CD4-positive, alpha-beta T cell treated with Interleukin-12 subunit alpha and Interleukin-12 subunit beta, for 1 hour (primary cell): ENCODE measurements at places on chromosomes 6 and 20.
A peak's percentile ranks its signal among the peaks of the same experiment; 100 is the strongest.

GRCh38 chr20:7977709-7978108 is 37.5 kb upstream of the HAO1 start:
- DNase-seq = no peak

- DNase-seq = no peak
These were observed 150.3 kb downstream of the TMEM242 start for GRCh38 chr6:157172830-157173536.

DNA sequence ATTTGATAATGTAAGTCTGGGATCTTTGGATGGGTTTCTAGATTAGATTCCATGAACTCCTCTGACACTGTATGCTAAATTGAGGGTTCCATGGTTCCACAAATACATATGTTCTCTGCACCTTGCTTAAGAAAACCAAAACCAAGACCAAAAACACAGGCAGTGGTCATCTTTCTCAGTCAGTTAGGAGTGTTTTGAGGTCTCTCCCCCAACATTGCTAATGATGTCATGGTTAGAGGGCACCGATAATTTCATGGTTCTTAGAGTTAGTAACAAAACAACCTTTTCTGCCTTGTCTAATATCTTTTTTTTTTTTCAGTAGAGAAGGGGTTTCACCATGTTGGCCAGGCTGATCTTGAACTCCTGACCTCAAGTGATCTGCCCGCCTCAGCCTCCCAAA is 44.5 kb downstream of the ARID1B start:
- DNase-seq = no peak

- no peak for DNase-seq
These were observed 82.8 kb downstream of the GFRA4 start for GRCh38 chr20:3580412-3580811.

DNA sequence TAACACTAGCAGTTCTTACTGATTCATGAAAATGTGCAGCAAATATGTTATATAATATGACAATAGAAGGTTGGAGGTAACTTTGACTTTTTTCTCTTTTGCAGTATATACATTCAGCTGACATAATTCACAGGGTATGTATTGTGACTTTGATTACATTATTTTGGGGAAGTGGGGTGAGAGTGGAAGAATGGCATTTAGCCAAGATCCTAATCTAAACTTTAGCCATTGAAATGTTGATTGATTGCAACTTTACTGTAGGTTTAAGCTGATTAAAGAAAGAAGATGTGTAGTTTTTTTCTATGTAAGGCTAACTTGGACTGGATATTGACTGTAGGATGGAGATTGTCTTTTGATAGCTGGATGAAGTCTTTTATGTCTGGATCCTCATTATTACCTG is 46.0 kb downstream of the MAPK14 start:
- no peak for DNase-seq

DNA sequence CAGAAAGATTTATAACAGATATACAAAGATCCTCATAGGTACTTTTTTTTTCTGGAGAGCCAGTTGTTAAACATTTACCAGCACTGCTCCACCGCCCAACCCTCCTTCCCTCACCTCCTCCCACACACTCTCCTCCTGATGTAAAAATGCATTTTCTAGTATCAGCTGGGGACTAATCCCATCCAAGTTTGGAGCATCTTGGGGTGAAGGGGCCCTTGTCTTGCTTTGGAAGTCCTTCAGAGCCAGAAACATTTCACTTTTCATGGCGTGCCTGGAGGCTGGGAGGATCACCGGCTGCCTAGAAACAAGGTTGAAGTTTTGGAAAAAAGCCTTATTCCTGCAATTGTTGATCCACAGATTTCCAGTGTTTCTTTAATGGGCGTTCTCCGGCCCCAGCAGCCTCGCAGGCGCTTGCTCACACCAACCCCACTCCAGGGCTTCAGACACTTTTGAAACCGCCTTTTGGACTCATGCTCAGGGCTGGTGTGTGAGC is 165.1 kb upstream of the AFDN start:
- no peak for DNase-seq

DNA sequence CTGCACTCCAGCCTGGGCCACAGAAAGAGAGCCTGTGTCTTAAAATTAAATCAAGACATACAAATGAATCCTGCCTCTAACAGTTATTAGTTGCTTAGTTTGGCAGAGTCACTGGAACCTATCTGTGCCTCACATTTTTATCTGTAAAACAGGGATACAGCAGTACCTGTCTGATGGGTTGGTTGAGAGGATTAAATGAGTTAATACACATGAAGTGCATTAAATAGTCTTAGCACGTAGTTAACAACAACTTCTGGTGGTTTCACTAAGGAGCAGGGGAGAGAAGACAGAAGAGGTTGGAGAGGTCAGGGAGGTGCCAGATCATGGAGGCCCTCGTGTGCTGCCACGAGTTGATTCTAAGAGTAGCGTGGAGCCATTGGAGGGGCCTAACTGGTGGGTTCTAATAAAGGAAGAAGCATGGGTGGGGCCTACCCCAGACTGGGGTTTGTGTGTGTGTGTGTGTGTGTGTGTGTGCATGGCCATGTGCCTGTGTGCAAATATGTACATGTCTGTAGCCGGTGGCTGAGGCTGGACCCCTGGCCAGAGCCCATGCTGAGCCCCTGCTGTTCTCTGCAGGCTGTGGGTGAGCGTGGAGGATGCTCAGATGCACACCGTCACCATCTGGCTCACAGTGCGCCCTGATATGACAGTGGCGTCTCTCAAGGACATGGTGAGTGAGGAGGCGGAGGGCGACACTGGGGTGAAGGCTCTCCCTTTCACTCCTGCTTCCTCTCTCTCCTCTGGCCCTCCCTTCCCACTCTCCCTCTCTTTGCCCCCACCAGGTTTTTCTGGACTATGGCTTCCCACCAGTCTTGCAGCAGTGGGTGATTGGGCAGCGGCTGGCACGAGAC is 9.1 kb downstream of the RBCK1 start:
- DNase-seq = no peak

GRCh38 chr6:118618676-118619377 is 32.6 kb downstream of the CEP85L start:
- DNase-seq = peak; percentile 72

- DNase-seq = no peak
These were observed 16.8 kb upstream of the SYNDIG1 start for GRCh38 chr20:24452498-24453127.

DNA sequence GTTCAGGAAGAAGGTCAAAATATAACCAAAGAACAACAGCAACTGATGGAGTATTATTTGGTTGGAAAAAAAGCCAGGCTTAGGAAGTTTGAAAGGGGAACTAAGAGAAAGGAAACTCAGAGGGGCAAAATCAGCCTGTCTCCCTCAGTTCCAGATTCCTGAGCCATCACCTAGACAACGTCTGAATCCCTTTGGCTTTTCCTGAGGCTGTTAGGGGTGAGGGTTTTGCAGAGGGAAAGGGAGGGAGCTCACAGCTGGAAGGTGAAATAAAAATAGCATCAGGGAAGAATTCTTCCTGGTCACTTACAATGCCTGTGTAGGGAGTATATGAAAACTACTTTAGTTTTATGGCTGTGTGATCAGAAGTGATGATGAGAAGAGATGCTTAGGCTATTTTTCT is 100.5 kb downstream of the SOBP start:
- DNase-seq = no peak

GRCh38 chr6:109687271-109687761 is 3.7 kb downstream of the AK9 start:
- DNase-seq = no peak

- no peak for DNase-seq
These were observed 1223.0 kb downstream of the EPHA7 start for GRCh38 chr6:92196325-92196724.

GRCh38 chr6:110039981-110040383 is 61.9 kb downstream of the GPR6 start:
- peak; percentile 39 for DNase-seq

DNA sequence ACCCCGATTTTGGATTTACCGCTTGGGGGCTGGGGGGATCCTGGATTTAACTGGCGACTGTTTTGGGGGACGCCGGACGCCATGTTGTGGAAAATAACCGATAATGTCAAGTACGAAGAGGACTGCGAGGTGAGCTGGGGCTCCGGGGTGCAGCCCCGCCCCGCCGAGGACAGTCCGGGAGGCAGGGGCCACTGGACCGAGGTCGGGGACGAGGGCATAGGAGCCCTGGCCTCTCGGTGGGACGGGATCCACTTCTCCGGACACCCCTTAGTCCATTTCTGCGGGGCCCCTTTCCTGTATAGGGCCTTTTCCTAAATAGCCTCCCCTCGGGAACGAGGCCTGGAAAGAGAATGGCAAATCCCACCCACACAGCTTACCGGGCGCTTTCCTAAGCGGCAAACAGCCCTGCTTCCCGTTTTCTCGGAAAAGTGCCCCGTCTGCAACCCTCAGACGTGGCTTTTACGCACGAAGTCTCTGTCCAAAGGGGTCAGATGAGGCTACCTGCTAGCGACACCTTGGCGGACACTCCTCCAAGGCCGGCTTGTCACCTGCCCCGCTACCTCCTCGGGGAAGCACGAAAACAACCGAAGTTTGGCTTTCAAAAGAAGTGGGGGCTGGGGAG is 469 bp downstream of the TFAP2C start:
- DNase-seq = no peak

- no peak for DNase-seq
These were observed 69.3 kb downstream of the FAM50B start for GRCh38 chr6:3918469-3918868.

GRCh38 chr20:62694868-62695267 is 13.8 kb upstream of the NTSR1 start:
- DNase-seq = no peak

DNA sequence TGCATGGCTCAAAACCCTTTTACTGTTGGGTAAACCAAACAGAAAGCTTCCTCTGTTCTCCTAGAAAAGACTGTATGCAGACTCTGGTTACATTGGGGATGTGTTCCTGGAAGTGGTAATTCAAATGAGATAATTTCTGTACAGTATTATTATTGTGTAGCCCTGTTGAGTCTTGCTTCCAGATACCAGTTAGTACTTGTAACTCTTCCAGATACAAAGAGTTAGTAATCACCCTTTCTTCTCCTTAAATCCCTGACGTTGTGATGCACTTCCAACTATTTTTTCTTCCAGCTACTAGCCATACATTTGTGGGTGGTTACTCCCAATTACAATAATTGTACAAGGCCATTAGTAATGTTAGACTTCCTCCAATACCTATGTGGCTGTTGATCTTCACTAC is 42.3 kb upstream of the GRIK2 start:
- DNase-seq = no peak

DNA sequence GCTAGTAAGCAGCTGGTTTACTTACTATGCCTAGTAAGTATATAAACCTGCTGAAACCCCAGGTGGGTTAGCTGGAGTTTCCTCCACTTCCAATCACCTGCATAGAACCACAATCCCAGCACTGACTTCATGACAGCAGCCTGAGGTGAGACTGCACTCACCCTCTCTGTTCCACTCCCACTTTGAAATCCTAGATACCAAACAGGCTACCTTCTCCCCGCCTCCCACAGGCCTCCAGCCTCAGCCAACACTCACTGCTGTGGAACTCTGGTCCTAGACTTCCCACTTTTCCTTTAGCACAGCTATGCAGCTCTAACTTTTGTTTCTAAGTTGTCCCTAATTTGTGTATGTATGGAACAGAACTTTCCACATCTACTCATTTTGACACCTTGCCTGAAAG is 149.7 kb upstream of the ARID1B start:
- no peak for DNase-seq

DNA sequence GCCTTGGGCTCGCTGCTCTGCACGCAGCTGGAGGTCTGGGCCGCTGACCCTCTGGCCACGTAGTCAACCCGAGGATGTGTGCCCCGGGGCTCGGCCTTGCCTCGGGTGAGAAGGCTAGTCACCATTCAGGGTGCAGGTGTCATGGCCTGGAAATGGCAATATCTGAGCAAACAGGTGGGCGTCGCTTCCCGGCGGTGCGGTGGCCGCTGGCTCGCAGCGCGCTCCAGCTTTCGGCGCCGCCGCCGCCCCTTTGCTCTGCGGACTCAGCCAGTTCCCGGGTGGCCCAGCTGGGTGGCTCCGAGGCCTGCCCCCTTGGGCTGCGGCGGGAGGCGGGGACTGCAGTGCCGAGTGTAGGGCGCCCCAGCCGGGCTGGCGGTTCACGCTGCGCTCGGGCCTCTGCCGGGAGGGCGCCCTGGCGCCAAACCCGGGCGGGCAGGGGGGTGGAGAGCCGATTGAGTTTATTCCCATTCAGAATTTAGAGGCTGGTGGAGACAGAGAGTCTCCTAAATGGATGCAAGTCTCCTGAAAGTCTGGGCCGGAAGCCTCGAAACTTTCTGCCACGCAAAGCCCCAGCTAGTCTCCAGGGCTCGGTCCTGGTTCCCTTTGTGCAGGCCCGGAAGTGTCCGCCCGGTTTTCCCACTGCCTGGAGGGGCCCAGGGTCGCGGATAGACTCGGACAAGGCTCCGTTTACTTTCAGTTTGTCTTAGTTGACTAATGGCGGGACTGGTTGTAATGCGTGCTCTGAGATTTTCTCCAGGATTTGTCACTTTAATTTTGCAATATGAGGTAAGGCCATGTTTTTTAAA is 11.3 kb upstream of the TFAP2A start:
- DNase-seq = no peak

DNA sequence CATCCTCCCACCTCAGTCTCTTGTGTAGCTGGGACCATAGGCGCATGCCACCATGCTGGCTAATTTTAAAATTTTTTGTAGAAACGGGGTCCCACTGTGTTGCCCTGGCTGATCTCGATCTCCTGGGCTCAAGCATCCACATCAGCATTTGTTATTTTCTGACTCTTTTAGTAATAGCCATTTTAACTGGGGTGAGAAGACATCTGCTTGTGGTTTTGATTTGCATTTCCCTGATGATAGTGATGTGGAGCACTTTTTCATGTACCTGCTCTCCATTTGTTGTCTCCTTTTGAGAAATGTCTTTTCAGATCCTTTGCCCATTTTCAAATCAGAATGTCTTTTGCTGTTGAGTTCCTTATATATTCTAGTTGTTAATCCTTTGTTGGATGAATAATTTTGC is 22.2 kb upstream of the TULP4 start:
- DNase-seq = peak; percentile 35

DNA sequence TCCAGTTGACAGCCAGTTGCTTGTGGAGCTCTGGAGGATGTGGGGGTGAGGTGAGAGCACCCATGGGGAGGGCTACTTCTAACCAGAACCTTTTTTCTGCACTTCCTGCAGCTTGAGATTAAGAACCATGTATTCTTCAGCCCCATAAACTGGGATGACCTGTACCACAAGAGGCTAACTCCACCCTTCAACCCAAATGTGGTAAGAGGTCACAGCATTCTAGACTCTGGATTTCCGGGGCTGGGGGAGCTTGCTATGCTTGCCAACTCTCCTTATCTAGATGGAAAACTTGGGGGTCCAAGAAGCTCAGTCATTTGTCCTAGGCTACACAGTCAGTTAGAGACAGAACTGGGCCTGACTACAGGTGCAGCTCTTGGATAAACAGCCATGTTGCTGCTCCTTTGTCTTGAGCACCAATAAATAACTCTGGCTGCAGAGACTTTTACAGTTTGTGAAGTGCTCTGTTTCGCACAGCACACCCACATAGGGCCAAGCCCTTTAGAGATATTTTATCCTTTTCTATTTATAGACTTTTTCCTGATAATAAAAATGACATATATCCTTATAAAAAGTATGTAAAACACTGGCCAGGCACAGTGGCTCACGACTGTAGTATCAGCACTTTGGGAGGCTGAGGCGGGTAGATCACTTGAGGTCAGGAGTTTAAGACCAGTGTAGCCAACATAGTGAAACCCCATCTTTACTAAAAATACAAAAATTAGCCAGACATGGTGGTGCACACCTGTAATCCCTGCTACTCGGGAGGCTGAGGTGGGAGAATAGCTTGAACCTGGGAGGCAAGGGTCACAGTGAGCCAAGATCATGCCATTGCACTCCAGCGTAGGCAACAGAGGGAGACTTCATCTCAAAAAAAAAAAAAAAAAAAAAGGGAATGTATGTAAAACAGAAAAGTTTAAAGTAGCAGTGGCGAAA is 10.6 kb upstream of the IFT52 start:
- no peak for DNase-seq
